ENCODE measurements at places on chromosomes 2 and 18. TPM values are rescaled to one million over a fixed set of nuclear protein-coding genes. Genes with fewer than 3 reads are reported as not detected.

DNA sequence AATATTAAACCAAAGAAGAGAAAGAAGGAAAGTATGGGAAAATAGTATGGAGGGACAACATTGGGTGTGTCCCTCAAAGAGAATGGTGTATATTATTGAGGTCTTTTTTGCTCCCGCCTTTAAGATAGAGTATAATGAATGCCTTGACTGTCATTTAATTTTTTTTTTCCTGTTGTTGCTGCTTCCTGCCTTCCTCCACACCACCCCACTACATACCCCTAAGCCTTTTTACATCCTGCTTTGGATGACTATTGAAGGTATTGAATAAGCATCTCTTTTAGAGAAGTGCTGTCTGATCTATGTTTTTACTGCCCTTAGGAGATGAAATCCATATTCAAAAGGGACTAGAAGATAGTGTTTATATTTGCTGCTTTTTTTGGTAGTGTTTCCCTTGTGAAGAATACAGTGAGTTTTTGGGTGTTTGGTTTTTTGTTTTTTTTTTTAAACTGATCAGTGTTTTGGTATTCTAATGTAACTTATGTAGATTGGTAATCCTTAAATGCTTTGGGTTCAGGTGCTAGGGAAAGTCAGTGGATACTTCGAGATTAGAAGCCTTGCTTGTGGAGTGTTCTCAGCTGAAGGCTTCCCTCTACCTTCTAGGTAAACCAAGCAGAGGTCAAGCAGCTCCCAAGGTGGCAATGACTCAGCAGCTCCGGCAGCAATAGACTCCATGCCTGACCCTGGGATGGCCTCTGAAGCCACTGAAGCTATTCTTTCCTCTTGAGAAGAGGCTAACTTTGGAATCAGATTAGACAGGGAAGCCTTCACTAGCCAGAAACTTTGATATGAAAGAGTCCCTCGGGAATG, 5.0 kb downstream of the FZD7 start:
- DNase-seq: peak; percentile 77

- no peak for DNase-seq
Observed at GRCh38 chr2:215367662-215368492, 56.0 kb downstream of the ATIC start.

GRCh38 chr18:72201032-72201431, 343.1 kb downstream of the CBLN2 start:
- no peak for DNase-seq

DNA sequence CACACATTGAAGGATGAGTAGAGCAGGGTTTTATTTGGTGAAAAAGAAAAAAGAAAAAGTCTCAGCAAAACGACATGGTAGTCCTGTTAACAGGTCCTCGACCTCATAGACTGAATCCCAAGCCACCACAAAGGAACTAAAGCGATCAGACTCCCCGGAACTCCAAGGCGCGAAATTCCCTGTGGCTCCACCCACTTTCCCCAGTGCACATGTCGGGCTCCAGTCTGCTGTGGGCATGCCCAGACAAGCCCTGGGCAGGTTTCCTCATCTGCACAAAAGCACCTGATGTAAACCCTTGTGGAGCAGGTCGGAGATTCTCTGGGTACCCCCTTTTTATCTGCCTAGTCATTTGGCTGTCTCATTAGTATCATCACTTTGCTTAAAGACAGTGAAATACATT, 170.7 kb upstream of the FSIP2 start:
- DNase-seq: peak; percentile 70

- DNase-seq: peak; percentile 32
Observed at GRCh38 chr2:219871351-219871750, 243.9 kb downstream of the SLC4A3 start.

DNA sequence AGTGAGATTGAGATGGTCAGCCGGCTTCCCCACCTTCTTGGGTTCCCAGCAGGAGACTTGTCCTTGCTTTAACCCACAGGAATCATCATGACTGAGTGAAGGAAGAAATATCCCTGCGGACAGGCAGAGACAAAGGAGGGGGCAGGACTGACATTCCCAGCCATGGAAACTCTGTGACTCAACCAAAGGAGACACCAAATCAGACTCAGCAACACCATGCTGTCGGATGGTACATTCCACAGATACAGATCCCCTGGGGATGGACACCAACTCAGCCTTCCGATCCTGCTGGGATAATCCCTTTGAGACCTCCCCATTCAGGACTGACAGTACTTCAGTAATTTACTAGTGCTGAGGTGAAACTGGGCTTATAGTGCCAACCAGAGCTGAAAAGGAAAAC, 518.3 kb downstream of the XIRP2 start:
- peak; percentile 83 for DNase-seq

- no peak for DNase-seq
Observed at GRCh38 chr2:25521126-25521525, 152.3 kb downstream of the DTNB start.

DNA sequence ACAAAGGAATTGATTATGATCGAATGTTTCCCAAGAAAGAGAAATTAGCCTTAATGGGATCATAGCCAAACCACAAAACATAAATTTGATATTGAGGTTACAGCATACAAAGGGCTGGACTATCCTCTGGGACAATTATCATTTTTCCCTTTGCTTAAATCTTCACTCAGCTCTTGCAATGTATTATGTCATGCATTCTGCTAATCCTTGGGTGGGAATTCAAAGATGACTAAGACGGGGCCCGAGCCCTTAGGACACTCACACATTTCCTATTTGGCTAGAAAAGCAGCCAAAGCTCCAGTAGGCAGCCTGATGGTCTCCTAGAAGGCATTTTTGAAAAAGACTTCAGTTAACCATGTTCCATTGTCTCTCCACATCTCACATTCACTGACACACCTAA, 17.2 kb upstream of the NMI start:
- DNase-seq: no peak

GRCh38 chr2:161134547-161135518, 25.4 kb upstream of the TANK start:
- DNase-seq: no peak

GRCh38 chr2:194346193-194346592, 1310.8 kb upstream of the SLC39A10 start:
- no peak for DNase-seq

LBH gene
- total RNA-seq: 53.0 TPM

SP5 gene
- 1.7 TPM for total RNA-seq

All from H9 (cell line).